ENCODE measurements at places on chromosomes 13 and 19. TPM values are rescaled to one million over a fixed set of nuclear protein-coding genes. Genes with fewer than 3 reads are reported as not detected.

Gene BRCA2
- 0.38 TPM for total RNA-seq

Gene SERP2
- 13.0 TPM for total RNA-seq

Gene CGB5
- not detected for total RNA-seq

Gene HCN2
- total RNA-seq, result 21.9 TPM

Gene CDX2
- total RNA-seq, result not detected

Gene MUC16
- not detected for total RNA-seq

Gene FFAR1
- total RNA-seq, result not detected

Gene KCNRG
- total RNA-seq, result not detected

Gene KLF2
- 65.2 TPM for total RNA-seq

Gene CNFN
- 0.49 TPM for total RNA-seq

Gene JAK3
- 1.7 TPM for total RNA-seq

Gene FGF14
- total RNA-seq, result 2.9 TPM

Gene FXYD3
- 1.1 TPM for total RNA-seq

Gene TBC1D17
- 47.5 TPM for total RNA-seq

Gene F10
- 3.5 TPM for total RNA-seq

Gene CYP2A6
- not detected for total RNA-seq

Gene NALCN
- total RNA-seq, result 8.3 TPM

Gene LTBP4
- 260 TPM for total RNA-seq

Gene ZNF813
- 1.8 TPM for total RNA-seq

Gene ZNF587
- total RNA-seq, result 20.0 TPM

Gene KCTD4
- total RNA-seq, result 0.11 TPM

Gene CATSPERD
- not detected for total RNA-seq

Gene SPACA4
- total RNA-seq, result not detected

Gene PPP6R1
- total RNA-seq, result 39.8 TPM

Gene SULT2A1
- total RNA-seq, result not detected

Gene PCDH17
- 3.1 TPM for total RNA-seq

Gene ACTN4
- total RNA-seq, result 111 TPM

Gene TMEM59L
- 1.5 TPM for total RNA-seq

Gene ZNF730
- 0.22 TPM for total RNA-seq

Gene WASF3
- 12.6 TPM for total RNA-seq

Gene ZNF415
- 21.0 TPM for total RNA-seq

Gene ZNF121
- total RNA-seq, result 18.0 TPM

Gene POU2F2
- total RNA-seq, result 1.2 TPM

Gene MAB21L1
- total RNA-seq, result 0.47 TPM

Gene SHC2
- 11.3 TPM for total RNA-seq

Gene DEDD2
- 15.8 TPM for total RNA-seq

Gene FUT1
- total RNA-seq, result 1.8 TPM

Gene ZMYM5
- 7.5 TPM for total RNA-seq

Gene KRTDAP
- total RNA-seq, result not detected

Gene RPS16
- total RNA-seq, result 1,107 TPM

Gene C3
- total RNA-seq, result 133 TPM

Gene TPRX1
- total RNA-seq, result not detected

Gene RNF225
- total RNA-seq, result not detected

Gene PINLYP
- 1.0 TPM for total RNA-seq

Gene CNN1
- total RNA-seq, result 133 TPM

Gene FBN3
- total RNA-seq, result not detected

All from left ventricle myocardium inferior (tissue), 1 donor.